ENCODE measurements at places on chromosomes 11 and 22.

- no peak for DNase-seq
These were observed 12.5 kb downstream of the HSD17B12 start for GRCh38 chr11:43693069-43693468.

DNA sequence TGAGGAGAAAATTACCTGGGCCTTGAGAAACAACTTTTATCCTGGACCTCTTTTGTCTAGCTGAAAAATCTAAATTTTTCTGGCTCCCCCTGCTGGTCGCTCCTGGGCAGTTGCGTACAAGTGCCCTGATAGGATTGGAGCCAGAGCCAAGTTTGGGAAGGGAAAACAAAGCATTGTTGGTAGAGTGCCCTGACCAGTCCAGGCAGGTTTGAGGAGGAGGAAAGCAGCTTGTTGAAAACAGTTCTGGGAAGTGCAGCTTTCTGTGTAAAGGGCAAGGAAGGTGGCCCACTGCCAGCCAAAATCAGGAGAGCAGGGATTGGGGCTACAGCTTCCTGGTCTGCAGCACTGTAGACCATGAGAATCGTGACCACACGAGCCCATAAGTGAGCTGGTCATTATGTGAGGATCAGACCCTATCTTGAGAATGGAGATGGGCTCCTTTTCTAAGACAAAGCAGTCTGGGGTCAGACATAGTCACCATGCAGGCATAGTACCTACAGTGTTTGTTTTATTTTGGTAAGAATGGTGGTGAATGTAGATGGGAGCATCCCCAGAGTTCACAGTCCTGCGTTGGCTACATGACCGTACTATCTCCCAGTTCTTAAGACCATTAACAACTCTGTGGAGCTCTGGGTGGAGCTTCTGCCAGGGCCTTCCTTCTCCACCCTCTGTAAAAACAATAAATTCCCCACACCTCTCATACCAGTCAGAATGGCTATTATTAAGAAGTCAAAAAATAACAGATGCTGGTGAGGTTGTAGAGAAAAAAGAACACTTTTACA, 21.3 kb upstream of the PIK3IP1 start:
- DNase-seq, result no peak

- DNase-seq, result peak; percentile 65
These were observed 17.8 kb downstream of the MYO18B start for GRCh38 chr22:25759825-25760231.

GRCh38 chr11:12845739-12846358, 163.3 kb upstream of the RASSF10 start:
- no peak for DNase-seq

DNA sequence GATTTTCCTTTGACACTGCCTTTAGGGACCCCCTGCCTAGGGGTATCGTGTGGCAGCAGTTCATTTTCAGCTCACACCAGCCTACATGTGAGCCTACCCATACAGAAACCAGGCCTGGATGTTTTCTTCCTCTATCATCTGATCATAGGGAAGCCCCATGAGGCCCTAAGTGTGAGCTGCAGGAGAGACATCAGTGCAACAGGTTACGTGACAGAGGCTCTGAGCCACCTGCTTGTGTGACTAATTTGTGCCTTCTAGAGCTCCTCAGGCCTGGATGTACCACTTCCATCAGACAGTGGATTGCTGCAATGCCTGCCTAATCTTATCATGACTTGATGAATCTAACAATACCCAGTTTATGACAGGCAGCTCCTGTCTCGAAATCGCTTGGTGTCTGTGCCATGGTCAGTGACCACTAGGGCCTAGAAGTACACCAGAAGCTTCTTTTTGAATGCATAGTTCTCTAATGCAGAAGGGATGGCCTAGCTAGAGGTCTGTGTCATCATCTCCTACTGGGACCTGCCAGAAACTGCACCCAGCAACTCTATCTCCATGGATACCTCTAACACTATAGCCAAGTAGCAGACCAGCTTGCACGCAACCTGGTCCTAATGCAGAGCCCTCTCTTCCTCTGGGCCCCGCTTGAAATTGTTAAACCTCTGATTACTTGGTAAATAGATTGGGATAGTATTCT, 109.7 kb upstream of the CLPB start:
- DNase-seq, result no peak

DNA sequence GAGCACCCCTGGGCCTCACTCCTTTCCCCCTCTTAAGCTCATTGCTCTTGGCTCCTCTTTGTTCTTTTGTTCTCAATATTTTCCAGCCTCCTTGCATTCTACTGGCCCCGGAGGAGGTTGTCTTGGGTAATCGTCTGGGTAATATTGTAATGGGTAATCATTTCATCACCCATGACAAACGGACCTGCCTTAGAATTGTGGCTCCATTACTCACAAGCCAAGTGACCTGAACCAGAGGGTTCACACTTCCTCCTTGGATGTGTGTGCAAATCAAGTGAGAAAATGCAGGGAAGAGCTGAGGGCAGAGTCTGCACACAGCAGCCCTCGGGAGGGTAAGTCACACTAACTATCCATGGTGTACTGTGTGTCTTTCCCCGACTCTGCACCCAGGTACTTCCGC, 305.0 kb downstream of the BUD13 start:
- no peak for DNase-seq

- DNase-seq, result no peak
These were observed 10.5 kb downstream of the DNAJB13 start for GRCh38 chr11:73961321-73961720.

- DNase-seq, result peak; percentile 36
These were observed 19.2 kb downstream of the XRRA1 start for GRCh38 chr11:74929431-74930363.

DNA sequence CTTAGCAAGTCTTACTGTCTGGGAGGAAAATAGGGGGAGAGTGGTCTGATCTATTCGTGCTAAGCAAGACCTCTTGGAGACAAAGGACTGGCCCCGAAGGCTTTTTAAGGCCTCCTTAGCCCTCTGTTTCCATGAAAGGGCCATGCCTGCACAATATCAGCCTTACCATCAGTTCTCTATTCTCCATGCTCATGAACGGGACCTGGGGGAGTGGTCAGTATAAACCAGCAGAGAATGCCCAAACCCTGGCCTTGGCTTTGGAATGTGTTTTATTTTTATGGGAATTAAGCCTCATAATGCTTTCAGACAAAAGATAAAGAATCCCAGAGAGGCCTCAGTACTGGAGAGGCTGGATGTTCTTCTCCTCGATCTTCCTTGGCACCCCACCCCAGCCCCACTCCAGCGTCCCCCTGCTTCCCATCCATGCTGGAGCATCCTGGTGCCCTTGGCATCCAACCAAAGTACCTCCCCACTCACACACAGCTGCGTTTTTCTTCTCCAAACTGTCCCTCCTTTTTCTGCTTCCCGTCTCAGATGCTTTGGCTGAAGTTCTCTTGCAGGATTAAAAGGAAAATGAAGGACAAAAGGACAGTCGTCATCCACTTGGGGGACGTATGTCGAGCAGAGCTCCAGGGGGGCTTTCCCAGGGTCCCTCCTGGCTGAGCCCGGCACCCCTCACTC, 18.6 kb downstream of the FXYD6 start:
- DNase-seq, result no peak

- DNase-seq, result no peak
These were observed 3.8 kb downstream of the TPCN2 start for GRCh38 chr11:69052343-69053168.

- no peak for DNase-seq
These were observed 346.4 kb upstream of the MTNR1B start for GRCh38 chr11:92623055-92623454.

DNA sequence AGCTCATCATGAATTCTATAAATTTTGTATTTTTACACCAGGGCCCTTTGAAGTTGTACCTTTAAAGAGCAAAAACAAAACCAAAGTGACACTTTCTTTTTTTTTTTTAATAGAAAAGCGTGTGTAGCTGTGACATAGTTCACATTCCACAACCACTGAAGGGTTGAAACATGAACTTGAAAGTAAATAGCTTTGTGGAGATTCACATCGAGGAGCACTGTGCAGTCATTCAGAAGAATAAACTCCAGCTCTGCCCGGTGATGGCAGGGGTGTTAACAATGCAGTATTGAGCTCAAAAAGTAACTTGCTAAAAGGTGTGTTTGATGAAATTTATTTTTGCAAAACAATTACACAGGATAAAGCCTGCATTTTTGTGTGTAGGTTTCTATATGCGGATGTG, 1166.2 kb downstream of the TBC1D22A start:
- DNase-seq, result no peak

DNA sequence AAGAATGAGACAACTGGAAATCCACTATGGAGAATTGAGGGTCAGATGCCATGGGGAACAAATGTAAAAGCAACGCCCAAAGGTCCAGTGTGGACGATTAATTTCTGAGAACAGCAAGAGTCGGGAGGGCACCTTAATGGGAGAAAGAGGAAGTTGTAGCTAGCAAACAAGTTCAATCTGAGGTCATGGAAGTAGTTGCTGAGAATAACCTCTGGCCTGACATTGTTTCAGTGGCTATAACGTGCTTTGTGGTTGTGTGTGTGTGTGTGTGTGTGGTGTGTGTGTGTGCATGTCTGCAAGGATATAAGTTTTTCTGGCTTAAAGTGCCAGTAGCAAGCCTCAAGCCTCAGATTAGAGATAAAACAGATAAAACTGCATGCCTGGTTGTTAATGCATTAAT, 1630.1 kb upstream of the TENM4 start:
- DNase-seq, result peak; percentile 35

GRCh38 chr22:17788528-17789378, 14.5 kb upstream of the BID start:
- no peak for DNase-seq

DNA sequence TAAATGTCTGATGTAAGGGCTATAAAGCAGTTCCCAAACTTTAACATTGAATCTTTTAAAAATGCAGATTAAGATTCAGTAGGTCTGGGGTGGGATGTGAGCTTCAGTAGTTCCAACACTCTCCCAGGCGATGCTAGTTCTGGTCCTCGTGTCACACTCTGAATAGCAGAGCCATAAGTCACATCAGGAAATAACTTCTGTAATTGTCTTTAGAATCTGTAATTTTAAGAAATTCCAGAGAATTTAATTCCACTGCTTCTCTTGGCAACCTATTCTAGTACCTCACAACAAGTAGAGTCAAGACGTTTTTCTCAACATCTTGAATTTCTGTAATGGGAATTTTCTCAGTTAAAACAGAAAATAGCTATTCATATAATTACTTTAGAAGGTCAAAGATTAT, 223.1 kb downstream of the TMEM135 start:
- DNase-seq, result no peak

GRCh38 chr22:44378380-44378779, 65.6 kb upstream of the SHISAL1 start:
- no peak for DNase-seq

GRCh38 chr11:133058501-133058900, 473.8 kb downstream of the OPCML start:
- no peak for DNase-seq

- no peak for DNase-seq
These were observed 11.7 kb downstream of the CXCR5 start for GRCh38 chr11:118895093-118896039.

DNA sequence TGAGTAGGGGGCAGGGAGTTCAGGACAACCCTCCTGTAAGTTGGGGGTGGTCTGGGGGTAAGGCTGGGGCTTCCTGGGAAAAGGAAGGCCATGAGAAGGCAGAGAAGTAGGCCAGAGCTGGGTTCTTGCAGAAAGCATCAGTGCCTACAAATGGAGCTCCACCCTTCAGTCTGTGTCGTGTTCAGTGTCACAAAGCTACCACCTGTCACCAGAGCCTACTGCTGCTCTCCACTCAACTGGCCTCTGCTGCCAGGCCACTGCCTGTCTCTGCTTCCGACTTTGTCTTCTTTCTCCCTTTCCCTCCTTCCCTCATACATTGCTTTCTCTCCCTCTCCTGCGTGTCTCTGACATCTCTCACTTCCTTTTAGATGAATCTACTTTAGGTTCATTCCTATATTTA, 3.4 kb upstream of the WBP2NL start:
- no peak for DNase-seq

- no peak for DNase-seq
These were observed 199.2 kb upstream of the GUCY1A2 start for GRCh38 chr11:107217444-107217843.

GRCh38 chr22:30004694-30005093, 75.6 kb upstream of the HORMAD2 start:
- DNase-seq, result no peak

DNA sequence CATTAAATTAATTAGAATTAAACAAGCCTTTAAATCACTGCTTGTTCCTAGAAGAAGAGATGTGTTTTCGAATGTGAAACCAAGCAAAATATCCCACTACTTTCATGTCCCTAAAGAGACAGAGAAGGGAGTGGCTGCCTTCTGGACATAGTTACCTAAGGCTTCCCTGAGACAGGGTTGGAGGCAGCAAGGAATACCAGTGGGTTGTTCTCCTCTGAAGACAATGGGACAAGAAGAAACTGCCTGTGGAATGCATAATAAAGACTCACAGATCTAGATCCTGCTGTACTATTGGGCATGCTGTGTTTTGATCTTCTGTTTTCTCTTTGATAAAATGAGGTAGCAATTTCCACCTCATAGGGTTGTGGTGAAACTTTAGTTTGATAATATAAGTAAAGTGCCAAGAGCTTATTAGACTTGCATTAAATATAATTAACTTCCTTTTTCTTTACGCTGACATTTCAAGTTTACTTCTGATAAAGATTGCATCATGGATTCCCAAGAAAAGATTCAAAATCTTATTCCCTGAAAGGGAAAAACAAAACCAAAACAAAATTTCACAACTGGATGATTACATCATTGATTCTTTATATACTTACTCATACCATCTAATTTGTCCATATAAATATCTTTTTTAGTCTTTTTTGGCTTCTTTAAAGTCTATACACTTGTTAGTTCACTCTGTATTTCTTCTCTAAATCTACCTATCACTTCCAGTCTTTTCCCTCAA, 621.3 kb downstream of the ETS1 start:
- no peak for DNase-seq

GRCh38 chr11:67264877-67265632, 1.2 kb upstream of the GRK2 start:
- no peak for DNase-seq

GRCh38 chr11:12469451-12469850, 92.1 kb downstream of the PARVA start:
- DNase-seq, result no peak

GRCh38 chr11:123671534-123671933, 17.1 kb upstream of the SCN3B start:
- DNase-seq, result no peak

GRCh38 chr11:116300232-116300631, 472.6 kb downstream of the BUD13 start:
- DNase-seq, result no peak

DNA sequence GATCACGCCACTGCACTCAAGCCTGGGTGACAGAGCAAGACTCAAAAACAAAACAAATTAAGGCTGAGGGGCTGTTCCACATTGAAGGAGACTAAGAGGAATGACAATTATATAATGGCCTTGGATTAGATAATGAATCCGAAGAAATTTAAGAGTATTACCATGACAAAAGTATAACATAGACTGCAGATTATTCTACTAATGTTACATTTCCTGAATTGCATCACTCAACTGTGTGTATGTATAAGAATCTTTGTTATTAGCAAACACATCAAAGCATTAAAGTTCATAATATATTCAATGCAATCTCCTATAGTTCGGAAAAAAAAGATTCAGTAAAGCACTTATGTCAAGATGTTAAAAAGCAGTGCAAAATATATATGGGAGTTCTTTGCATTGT, 27.5 kb downstream of the CSTF3 start:
- DNase-seq, result no peak

Data from GF-D8 (cell line).